CD8-positive, alpha-beta memory T cell (primary cell): ENCODE measurements at places on chromosomes 16 and 17.

DNA sequence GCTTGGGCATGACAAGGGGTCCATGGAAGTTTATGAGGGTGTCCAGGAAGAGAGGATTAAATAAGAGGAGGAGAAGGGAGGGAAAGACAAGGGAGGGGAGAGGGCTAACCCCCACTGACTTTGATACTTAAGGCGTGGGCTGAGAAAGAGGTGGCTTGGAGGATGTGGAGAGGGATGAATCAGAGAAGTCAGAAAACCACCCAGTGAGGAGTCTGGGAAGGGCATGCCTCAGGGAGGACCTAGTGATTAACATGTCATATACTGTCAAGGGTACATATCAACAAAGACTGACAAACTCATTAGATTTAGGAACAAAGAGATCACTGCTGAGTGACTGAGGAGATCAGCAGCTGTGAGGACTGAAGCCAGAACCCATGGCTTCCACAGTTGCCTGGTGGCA lies 145.4 kb downstream of the IRX5 start:
- no peak for DNase-seq

DNA sequence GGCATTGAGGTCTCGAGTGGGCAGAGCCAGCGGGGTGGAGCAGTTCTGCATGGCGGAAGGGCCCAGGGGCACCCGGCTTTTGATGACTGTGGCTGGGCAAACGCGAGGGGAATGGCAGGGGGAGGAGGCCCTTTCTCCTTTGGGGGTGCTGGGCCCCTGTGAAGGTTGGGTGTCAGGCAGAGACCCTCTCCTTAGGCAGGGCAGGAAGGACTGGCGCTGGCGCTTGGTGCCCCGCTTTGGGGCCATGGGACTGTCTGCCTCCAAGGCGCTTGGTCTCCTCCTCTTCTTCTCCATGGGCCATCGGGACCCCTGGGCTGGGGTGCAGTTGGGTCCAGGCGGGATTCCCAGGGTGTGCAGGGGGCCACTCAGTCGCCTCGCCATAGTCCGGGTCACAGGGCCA lies 12.8 kb upstream of the GFAP start:
- no peak for DNase-seq

GRCh38 chr16:75267631-75268264 lies 16.3 kb upstream of the BCAR1 start:
- no peak for DNase-seq

DNA sequence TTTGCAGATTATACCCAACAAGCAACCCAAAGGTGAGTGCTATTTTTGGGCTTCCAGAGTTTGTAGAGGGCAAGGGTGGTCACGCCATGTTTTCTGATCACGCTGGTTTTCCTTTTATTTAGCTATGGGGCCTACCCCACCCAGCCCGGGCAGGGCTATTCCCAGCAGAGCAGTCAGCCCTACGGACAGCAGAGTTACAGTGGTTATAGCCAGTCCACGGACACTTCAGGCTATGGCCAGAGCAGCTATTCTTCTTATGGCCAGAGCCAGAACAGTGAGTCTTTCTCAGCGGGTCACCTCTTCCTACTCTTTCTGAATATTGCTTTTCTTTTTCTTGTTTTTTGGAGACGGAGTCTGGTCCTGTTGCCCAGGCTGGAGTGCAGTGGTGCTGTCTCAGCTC lies 2.5 kb downstream of the FUS start:
- no peak for DNase-seq

DNA sequence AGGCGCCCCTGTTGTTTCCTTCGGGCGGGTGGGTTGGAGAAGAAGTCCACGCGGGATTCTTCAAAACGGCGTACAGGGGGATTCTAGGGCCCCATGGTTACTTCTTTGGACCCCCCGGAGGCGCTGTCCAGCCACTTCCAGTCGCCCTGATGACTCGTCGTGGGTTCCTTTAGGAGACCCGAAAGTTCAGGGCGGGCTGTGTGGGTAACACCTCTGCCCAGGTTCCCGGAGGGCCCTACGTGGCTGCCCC lies 716 bp upstream of the HIC1 start:
- no peak for DNase-seq

- peak; percentile 76 for DNase-seq
Observed at GRCh38 chr17:82781894-82782274, 30.0 kb downstream of the TBCD start.

- DNase-seq: no peak
Observed at GRCh38 chr17:6853764-6854442, 22.4 kb upstream of the TEKT1 start.

DNA sequence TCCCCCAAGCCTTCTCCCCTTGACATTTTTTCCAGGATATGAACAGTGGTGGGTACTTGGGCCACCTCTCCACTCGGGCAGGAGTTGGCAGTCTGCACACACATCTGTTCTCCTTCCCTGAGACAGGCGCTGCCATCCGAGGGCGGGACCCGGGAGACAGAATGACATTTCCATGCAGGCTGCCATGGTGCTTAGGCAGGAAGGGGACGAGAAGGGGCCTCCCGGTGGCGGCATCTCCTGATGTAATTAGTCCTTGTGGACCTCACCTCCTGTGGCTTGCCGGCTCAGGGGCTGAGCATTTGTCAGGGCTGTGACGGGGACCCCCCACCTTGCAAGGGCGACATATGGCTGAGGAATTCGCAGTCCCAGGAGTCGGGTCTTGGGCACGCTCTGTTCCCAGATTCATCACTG lies 197.2 kb downstream of the FOXL1 start:
- DNase-seq: no peak

GRCh38 chr17:64125937-64126336 lies 4.0 kb downstream of the ERN1 start:
- DNase-seq: no peak

DNA sequence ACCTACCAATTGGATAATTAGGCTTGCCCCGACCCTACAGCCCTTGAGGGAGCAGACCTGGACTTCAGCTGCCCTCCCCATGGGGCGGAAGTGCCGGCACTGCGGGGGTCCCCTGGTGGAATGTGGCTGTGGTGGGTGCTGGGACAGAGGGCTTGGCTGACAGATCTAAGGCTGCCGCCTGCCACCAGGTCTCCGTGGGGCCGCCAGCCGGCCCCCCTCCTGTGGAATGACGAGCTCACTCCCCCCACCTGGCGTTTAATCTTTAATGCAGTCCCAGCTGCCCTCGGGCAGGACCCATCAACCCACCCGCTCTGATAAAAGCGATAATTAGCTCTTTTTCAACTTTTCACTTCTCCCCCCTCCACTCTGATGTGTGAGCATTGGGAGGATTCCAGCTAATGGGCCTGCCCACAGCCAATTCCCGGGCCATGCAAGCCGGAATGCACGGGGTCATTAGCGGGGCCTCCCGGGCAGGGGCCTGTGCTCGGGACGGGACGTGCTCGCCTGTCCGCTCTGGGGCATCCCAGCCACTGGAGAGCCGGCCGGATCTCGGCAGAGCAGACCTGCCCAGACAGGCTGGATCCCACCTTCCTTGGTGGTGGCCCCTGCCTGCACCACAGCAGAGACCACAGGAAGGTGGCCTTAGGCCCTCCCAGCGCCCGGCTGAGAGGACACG lies 28.3 kb upstream of the GOSR2 start:
- DNase-seq: no peak

DNA sequence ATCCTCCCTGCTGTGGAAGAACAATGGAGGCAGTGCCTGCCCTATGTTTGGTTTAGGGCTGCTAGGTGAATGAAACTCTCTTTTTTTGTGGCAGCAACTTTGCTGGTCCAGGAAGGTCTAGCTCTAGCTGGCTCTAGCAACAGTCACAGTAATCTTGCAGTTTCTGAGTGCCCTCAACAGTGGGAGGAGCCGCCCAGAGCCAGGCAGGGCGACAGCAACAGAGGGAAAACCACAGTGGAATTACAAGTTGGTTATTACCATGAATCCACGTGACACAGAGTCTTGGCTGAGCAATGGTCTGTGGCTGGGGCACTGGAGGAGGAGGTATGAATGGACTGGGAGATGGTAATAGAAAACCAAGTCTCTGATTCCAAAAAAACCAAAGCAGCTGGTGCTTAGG lies 10.3 kb downstream of the HSPB9 start:
- DNase-seq: no peak

GRCh38 chr16:47700857-47701587 lies 239.9 kb downstream of the PHKB start:
- DNase-seq: no peak

DNA sequence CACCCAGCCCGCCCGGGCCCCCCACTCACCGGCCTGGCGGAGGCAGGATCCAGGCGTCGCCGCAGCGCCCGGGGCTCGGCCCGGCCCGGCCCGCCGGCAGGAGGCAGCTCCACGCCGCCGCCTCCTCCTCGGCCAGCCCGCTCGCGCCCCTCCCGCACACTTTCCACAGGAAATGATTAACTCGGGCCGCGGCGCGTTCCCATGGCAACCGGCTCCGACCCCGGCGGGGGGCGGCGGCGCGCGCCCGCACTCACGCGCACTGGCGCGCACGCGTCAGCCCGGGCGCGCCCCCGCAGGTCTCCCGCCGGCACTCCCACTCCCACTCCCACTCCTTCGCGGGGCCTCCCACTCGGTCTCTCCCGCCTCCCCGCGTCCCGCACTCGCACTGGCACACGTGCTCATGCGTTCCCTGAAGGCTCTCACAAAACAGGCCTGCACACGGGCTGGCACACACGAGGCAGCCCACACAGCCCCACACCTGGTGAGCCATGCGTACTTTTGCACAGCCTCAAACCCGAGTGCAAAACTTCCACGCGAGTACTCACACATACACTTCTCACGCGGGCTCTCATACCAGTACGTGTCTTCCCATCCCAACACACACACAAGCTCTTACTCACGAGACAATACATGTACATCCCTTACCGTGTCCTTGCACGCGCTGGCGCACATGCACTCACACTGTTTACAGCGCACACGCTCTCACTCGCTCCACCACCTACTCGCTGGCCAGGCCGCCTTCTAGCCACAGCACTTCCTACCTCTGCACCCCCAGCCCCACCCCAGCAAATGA lies at the start of gene KIFC3:
KIFC3 (minus strand) TSS at position 151 of the 793 bp plus-strand sequence. CDS start 4,248 bp downstream, outside the sequence.
- peak; percentile 69 for DNase-seq

DNA sequence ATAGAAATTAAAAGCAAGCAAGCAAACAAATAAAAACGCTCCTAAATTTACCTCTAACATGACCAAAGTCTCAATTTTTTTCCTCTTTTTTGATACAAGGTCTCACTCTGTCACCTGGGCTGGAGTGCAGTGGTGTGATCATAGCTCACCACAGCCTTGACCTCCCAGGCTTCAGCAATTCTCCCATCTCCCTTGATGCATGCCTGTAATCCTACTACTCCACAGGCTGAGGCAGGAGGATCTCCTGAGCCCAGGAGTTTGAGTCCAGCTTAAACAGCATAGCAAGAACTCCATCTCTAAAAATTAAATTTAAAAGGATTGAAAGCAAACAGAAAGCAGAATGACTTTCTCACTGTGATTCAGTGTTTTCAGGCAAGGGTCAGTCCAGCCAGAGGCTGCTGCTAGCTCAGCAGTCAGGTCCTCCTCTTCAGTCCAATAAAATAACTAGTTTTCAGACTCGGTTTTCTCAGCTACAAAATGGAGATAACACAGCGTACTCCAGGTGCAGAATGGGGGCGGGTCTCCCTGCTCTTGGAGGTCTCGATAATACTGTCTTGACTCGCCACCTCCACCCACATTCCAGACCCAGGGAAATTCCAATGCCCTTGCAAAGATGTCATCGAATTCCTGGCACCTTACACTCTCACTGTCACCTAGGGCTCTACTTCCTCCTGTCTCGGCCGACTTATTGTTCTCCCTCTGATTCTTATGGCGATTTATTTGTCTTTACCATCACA lies 20.7 kb upstream of the MRTFB start:
- DNase-seq: no peak

GRCh38 chr17:79939094-79939435 lies 96.6 kb downstream of the TBC1D16 start:
- DNase-seq: no peak

DNA sequence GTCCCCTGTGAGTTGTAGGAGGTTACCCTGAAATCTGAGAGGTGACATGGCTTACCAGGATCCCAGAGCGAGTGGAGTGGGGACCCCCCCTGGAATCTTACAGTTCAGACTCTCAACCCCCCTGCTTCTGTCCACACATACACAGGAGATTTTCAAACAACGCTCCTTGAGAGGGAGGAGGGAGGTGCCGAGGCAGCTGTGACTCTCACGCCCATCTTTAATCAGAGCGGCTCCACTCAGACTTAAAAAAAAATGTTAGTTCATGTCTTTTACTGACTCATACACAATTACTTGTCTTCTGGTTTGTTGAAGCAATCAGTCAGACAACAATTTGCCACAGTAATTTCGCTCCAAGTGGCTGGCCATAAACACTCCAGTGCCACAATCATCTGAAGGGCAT lies 15.4 kb upstream of the TMEM220 start:
- no peak for DNase-seq

DNA sequence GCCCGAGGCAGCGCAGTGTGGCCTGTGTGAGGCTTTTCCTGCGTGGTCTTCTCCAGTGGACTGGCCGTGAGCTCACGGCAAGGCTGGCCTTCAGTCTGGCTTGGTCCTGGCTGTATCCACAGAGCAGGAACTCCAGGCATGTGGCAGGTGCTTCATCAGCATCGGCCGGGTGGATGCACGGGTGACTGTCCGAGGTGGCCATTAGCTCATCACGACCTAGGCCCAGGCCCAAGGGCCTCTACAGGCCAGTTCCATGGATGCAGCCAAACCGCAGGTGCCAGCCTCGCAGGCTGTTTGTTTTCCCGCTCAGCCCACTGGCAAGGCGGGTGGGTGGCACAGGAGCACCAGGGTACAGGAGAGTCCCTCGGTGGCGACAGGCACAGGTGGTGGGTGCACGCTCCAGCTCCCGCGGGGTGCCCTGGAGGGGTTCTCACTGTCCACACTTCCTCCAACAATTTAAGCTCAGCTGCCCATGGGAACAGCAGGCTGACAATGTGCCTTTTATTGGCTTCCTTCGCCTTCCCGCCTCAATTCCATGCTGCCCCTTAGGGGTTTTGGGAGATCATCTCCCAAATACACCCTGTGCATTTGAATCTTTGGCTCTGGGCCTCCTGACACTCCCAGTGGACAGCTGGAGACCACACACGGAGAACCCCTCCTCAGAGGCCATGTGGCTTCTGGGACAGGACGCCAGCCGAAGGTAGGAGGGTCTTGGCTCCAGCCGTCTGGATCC lies 33.0 kb downstream of the ENGASE start:
- no peak for DNase-seq

GRCh38 chr17:55265311-55266021 lies 706 bp downstream of the HLF start:
- peak; percentile 12 for DNase-seq

DNA sequence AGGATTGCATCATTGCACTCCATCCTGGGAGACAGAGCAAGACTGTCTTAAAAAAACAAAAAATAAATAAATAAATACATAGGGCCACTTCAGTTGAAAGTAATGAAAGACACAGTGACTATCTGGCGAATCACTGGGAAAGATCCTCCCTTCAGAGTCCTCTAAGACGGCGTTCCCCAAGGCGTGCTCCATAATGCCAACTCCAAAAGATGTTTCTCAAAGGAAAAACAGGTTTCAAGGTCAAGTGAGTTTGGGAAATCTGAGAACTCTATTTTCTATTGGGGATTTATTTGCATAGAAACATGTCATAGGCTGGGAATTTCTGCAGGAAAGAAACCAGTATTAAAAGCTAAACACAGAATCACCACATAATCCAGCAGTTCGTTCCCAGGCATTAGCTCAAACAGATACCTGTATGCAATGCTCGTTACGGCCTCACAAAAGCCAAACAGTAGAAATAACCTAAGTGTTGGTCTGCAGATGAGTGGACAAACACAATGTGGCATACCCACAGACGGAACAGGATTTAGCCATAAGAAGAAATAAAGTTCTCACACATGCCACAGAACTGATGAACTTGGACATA lies 7.9 kb downstream of the KLHDC4 start:
- DNase-seq: no peak
